ACHN (cell line): ENCODE measurements at places on chromosomes 16 and 17.

GRCh38 chr16:23521965-23522364 is 11.7 kb upstream of the GGA2 start:
- no peak for DNase-seq

DNA sequence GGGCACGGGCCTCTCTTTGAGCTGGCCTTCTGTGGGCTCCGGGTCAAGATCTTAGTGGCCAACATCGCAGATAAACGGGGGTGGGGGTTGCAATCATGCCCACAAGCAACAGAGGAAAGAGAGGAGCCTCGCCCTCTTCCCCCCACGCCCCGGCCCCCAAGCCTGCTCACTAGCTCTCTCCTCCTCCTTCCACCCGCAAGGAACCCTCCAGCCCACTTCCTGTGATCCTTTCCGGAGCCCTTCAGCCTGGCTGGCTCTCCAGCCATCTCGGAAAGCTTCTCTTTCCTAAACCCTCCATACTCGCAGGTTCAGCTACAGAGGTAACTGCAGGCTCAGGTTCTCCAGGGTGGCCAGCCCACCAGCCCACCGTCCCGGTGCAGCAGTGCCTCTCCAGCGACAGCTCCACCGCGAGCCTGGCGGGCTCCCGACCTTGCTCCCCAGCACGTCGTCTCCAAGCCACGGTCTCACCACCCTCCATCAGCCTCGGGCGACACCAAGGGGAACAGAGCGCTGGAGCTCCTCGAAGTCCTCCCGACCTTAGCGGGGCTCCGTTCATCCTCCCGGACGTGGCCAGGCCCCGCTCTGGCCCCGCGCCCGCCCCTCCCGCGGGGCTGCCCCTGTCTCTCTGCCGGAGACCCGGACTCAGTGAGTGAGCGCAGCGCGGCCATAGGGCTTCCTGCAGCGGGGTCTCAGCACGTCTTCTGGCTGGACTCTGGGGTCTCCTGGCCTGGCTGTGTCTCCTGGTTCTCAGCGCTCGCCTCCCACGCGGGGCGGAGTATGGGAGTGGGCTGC is 12.9 kb upstream of the ODF4 start:
- no peak for DNase-seq

DNA sequence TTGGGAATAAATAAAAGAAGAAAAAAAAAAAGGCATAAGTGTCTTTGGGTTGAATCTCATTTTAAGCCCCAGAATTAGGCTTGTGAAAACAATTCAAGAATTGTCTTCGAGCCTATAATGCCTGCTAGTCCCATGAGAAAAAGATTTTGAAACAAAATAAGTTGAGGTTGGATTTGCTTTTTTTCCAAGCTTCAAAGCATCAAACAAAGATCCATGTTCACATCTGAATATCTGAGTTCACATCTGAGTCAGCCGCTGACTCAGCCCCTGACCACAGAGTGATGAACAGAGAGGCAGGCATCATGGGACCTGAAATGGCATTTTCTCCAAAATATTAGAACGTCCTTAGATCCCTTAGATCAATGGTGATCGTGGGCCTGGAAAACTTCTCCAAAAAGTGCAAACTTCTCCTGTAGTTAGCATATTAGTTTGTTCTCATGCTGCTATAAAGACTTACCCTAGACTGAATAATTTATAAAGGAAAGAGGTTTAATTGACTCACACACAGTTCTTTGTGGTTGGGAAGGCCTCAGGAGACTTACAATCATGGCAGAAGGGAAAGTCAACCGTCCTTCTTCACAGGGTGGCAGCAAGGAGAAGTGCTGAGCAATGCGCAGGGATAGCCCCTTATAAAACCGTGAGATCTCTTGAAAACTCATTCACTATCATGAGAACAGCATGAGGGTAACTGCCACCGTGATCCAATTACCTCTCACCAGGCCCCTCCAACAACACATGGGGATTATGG is 294.6 kb upstream of the HSBP1 start:
- peak; percentile 72 for DNase-seq

GRCh38 chr16:78500659-78501270 is 401.3 kb downstream of the WWOX start:
- no peak for DNase-seq

GRCh38 chr16:66682271-66682670 is 14.3 kb downstream of the CMTM4 start:
- no peak for DNase-seq

GRCh38 chr17:19386051-19386929 is 700 bp downstream of the MFAP4 start:
- peak; percentile 53 for DNase-seq

GRCh38 chr17:13940858-13941665 is 128.2 kb upstream of the COX10 start:
- DNase-seq, result peak; percentile 53

- DNase-seq, result no peak
These were observed 32.3 kb upstream of the TAOK1 start for GRCh38 chr17:29357821-29358232.

DNA sequence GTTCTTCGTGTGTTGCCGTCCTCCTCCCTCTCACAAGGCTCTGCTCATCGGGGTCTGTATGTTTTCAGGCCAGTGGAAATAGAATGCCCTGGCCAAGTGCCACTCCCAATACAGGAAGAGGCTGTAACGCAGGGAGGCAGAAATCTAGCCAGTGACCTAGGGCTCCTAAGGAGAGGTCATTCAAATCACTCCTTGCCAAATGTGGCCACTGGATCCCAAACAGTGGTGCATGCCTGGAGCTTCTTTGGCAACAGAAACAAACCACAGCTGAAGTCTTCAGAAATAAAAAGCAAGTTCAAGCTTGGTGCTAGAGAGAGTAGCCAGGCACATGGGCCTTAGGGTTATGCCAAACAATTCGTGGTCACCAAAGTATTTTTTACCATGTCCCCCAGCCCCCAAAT is 66.1 kb downstream of the SMG6 start:
- no peak for DNase-seq

DNA sequence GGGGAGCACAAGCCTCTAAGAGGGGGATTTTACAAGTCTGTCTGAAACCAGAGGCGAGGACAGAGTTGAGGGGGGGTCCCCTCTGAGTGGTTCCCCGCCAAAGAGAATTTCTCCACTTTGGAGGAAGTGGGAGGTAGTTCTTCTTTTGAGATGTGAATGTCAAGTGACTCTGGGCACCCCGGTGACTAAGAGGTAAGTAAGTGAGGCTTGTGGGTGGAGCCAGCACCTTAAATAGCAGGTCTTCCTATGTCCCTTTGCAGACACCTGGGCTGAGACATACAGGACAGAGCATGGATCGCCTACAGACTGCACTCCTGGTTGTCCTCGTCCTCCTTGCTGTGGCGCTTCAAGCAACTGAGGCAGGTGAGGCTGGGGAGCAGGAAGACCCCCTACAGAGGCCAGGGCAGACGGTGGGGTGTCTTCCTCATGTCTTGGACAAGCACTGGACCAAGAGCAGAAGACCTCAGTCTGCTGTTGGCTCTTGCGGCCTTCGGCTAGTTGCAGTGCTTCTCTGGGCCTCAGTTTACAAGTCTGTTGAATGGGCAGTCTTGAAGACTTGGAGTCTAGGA is at the start of gene CCL22:
TSS of gene CCL22 (plus strand) at position 257 of the 569 bp plus-strand sequence. CDS start at position 291, 34 bp downstream.
- no peak for DNase-seq

- no peak for DNase-seq
These were observed 17.9 kb downstream of the SEC14L5 start for GRCh38 chr16:4976079-4976478.

- no peak for DNase-seq
These were observed 86.2 kb downstream of the OR1D5 start for GRCh38 chr17:2977157-2977556.

GRCh38 chr17:32634167-32634566 is 147.4 kb downstream of the CDK5R1 start:
- no peak for DNase-seq

DNA sequence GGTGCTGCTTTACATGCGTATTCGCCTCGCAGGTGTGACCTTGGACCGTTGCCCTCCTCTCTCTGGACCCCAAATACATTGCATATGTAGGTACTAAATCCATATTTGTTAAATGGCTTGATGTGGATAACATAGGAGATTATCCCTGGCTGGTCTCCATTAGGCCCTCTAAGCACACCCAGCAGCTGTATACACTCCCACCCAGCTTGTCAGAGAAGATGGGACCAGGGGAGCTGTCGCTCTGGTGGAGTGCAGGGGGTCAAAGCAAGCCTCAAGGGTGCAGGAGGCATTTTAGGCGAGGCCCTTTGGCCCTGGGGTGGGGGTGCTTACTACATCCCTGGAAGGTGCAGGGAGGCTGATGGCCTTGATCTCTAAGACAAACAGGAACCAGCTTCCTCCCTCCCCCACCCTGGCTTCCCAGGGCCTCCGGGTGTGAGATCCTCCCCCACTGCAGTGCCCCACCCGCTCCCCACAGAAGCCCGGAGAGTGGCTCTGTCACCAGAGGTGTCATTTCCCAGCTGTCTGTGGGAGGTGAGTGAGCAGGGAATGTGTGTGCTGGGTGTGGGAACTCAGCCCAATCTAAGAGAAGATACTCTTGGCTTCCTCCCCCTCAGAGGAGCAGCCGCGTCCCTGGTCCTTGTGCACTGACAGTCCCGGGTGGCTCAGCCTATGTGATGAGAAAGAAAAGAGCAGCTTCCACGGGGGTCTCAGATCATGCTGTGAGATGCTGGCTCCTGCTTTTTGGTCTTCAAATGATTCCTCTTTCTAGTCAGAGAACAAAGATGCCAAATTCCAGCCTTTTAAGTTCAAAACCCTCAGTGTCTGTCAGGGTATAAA is 1.4 kb upstream of the VAMP2 start:
- DNase-seq, result no peak

- DNase-seq, result peak; percentile 78
These were observed 219.9 kb downstream of the ENGASE start for GRCh38 chr17:79294459-79295071.

GRCh38 chr16:71540-72401 is 660 bp downstream of the RHBDF1 start:
- DNase-seq, result peak; percentile 87

DNA sequence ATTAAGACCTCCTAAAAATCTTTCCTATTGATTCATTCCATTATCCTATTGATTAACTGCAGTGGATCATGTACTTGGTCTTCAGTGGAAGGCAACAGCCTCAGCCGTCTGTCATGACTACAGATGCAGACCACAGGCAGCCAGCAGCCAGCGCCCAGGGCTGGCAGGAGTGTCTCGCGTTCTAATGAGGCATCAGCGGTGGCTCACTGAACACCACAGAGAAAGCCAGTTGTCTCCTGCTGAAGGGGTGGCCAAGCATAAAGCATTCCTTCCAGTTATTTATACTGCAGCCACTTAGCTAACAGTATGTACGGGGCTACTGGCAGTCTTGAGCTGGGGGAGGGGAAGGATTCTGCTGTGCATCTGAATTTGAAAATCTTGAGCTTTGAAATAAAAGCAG is 214.3 kb downstream of the IRX3 start:
- DNase-seq, result no peak

GRCh38 chr17:46047856-46048255 is 48.8 kb downstream of the STH start:
- DNase-seq, result no peak

GRCh38 chr16:82732461-82732860 is 105.7 kb downstream of the CDH13 start:
- DNase-seq, result no peak

- DNase-seq, result no peak
These were observed 38.8 kb upstream of the BHLHA9 start for GRCh38 chr17:1231456-1231855.

- peak; percentile 56 for DNase-seq
These were observed 935 bp downstream of the USP32 start for GRCh38 chr17:60390925-60391470.

DNA sequence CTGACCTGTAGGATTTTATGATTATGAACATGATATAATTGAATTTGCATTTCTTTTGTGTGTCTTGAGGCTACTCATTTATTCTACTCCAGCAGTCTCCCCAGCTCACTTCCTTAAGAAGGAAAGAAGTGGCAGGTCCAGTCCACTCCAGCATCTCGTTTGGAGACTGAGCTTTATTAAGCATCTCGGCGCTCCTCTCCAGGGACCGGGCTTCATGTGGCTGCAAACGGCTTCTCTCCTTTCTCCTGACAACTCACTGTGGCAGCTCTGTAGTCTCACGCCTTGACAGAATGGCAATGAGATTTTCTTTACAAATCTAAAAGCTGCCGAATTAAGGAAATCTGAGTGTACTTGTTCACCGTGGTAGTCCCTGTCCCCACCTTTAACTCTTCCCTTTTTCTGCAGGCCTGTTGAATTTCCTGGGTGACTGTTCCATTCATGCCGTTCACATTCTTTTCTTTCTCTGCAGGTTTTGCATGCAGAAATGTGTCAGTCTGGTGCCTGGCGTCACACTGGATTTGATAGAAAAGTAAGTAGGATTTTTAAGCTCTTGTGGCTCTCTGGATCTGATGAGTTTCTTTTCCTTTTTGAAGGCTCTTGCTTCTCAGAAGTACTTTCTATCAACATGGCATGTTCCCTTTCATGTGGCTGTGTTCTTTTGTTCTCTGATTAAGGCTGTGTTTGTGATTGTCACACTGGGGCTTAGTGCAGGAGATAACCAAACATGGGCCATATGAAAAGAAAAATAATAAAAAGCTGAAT is 200.5 kb upstream of the CHMP6 start:
- DNase-seq, result no peak

DNA sequence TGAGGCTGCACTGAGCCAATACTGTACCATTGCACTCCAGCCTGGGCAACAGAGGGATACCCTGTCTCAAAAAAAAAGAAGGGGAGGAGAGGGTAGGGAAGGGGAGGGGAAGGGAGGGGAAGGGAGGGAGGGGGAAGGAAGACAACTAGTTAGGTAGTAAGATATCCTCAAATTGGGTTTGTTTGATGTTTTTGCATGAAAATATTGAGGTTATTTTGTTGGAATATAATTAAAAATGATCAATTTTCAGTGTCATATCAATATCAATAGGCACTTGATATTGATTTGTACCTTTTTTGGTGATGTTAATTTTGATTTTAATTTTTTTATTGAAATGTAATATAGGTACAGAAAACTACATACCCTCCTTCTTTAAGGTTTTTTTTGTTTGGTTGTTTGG is 16.6 kb upstream of the PDP2 start:
- DNase-seq, result no peak

DNA sequence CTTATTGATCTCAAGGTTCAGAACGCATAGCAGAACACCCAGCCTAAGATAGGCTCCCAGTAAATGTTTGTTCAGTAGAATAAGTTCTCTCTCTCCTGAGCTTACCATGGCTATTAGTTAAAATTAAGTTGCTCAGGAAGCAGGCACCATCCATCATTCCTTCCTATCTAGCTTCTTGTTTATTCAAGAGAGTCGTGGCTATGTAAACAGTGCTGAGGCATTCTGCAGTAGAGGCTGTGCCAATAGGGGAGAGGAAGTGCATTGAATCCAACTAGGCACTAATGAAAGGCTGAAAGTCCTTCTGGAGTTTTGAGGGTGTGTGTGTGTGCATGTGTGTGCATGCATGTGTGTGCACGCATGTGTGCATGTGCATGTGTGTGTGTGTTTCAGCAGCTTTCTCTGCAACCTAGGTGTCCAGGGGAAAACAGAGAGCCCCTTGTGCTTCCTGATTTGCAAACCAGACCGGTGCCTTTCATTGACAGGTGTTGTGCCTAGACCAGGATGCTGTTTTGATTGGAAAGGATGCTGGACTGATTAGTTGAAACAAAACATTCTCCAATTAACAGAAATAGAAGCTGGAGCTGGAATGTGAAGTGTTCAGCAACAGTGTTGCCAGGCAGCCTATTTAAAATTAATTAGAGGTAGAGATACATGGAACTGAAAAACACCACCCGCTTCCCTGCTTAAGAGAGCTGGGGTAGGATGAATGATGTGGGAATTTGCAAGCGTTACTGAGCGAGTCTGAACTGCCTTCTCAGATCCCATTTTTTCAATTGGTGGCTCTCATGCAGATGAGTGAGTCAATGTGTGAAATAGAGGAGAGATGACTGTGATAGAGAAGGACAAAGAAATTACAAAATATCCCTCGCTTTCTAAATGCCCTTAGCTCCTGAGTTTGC is 103.3 kb upstream of the CLEC3A start:
- no peak for DNase-seq
